WTC11 (cell line): ENCODE measurements at places on chromosomes 2 and 18.

DNA sequence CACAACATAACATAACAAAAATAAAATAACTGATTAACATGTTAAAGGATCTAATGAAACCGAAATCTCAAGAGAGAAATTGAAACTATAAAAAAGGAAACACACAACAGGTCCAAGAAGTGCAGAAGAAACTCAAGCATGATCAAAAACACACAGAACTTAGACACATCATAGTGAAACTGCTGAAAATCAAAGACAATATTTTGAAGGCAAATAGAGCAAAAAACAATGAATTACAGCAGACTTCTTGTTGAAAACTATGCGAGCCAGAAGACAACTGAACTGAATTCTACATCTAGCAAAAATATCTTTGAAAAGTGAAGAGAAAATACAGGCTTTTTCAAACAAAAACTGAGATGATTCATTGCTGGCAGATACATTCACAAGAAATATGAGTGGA, 61.3 kb downstream of the UGP2 start:
- DNase-seq, result no peak

DNA sequence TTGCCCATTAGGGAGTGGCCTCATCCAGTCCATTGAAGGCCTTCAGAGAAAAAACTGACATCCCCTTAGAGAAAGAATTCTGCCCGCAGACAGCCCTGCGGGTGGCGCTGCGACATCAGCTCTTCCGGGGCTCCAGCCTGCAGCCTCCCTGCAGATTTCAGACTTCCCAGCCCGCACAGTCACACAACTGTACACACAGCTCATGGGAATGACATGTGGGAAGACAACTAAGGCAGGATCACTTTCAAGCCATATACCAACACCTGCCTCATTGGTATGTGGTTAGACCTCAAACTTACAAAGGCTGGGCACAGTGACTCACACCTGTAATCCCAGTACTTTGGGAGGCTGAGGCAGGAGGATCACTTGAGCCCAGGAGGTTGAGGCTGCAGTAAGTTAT, 24.8 kb upstream of the TUBB6 start:
- DNase-seq, result peak; percentile 48

DNA sequence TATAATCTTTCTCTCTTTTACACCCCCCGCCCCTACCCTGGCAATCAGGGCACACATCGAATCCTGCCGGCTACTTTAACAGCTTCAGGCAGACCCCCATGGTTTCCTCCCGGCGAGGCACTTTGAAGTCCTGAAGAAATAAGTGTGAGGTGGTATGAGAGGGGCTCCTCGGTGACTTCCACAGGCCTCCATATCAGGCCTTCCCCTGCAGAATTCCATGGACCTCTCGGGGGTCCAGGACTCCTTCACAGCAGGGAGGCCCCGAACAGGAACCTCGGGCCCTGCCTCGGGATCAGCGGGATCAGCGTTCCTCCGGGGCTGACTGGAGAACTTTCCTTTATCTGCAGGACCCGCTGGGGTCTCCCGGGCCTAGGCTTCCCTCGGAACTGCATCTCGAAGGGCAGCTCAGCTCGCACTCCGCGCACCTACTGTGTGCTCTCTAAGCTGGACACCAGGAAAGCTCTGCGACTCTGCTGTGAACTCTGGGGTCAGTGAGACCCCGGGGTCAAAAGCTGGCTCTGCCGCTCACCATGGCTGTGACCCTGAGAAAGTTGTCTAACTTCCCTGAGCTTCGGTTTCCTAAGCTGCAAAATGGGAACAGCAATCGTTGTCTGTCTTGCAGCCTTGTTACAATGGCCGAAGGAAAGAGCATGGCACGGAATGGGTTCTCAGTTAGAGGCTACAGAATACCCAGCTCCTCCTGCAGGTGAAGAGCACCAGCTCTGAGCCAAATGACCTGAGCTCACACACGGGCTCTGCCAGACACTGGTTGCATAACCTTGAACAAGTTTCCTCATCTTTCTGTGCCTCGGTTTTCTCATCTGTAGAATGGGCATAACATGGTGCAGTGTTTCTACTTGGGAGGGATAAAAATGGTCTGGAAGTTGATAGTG, 97.4 kb upstream of the ID2 start:
- no peak for DNase-seq

DNA sequence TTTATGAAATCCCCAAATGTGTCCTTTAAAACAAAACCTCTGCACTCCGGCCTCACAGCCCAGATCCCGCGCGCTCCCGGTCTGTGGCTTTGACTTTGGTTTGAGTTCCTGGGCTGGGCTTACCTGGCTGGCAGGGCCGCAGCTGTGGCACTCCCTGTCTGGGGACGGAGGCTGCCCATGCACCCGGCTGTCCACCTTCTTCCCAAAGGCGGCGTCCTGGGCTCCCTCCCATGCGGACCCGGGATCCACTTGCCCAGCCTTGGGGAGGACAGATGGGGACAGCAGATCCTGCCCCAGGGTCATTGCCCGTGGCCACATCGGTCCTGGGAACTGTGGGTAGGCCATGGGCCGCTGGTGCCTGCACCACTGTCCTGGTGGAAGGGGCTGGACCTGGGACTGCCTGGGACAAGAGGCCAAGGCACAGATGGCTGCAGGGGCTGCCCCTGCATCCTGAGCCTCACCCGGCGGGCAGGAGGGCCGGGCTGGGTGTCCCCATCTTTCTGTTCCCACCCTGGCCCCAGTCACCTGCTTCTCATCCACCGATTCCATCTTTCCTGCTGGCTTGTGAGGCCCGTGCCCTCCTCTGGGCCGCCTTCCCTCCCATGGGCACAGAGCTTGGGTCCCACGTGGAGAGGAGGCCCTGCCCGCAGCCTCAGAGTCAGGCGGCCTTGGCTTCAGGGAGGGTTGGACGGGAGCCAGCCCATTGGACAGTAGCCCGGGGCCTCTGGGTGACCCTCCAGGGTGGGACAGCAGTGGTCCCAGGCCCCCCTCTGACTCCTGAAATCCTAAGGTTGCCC, 27.7 kb downstream of the NFATC1 start:
- DNase-seq, result no peak

DNA sequence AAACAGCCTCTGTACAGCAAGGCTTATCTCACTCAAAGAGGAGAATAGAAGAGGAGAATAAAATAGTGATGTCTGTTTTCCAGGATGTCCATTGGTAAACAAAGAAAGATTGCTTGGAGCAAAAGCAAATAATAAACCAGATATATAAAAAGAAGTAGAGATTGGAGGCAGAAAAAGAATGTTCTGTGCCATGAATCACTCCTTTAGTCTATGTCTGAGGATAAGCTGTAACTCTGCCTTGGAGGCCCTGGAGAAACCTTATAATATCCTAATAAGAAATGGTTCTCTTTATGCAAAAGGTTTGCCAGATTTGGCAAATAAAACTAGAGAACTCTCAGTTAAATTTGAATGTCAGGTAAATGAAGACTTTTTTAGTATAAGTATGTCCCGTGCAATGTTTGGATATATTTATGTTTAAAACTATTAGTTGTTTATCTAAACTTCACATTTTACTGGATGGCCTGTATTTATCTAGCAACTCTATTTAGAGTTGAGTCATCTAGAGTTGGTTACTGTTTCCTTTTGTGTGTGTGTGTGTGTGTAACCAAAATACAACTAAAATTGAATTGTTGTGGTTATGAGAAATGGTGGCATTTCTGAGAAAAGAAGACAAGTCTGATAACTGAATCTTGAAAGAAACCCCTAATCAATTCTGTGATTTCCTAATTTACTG, 510.3 kb upstream of the SETBP1 start:
- DNase-seq, result no peak

GRCh38 chr2:29182334-29182733, 67.1 kb downstream of the CLIP4 start:
- no peak for DNase-seq

DNA sequence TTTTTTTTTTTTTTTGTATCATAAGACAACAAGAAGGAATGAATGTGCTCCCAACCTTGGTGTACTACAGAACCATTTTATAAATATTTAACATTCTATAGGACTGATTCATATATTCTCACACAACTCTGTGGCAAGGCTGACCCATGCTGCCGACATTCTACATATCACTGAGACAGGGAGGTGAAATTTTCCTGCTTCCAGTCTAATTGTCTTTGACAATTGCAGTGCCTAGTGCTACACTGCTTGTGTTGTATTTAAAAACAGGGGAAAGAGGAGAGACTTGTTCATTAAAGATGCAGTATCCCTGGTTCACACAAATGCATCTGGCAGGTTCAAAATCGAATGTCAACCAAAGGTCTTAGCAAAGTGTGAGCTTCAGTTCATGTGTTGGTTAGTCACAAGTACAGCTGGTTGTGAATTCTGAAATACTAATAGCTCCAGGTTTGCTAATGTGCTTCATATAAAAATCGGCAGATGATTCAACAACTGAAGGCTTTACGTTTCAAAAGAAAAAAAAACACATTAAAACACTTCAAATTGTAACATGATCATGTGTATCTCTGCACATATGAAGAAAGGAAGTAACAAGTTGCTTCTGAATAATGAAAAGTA, 130.8 kb downstream of the FIGN start:
- DNase-seq, result no peak

GRCh38 chr2:221429741-221430491, 142.2 kb downstream of the EPHA4 start:
- DNase-seq, result no peak

DNA sequence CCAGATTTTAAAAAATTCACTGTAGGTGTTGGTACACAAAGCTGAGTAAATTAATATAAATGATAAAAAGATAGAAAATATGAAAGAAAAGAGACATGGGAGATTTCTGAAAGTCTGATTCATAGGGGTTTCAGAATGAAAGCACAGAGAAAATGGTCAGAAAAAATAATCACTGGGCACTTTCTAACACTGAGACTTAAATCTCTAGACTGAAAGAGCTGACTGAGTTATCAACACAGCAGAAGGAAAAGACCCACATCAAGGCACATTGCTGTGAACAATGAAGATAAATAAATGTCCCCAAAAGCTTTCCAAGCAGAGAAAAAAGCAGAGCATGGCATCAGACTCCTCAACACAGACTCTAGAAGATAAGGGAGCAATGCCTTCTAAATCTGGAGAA, 277.2 kb downstream of the BCL2 start:
- DNase-seq, result no peak

- DNase-seq, result peak; percentile 71
Observed at GRCh38 chr18:31042406-31043181, at the start of gene DSC3. Gene DSC3, minus strand, starts transcription at chr18:31042742. Its CDS starts 82 bp downstream, at chr18:31042660.

DNA sequence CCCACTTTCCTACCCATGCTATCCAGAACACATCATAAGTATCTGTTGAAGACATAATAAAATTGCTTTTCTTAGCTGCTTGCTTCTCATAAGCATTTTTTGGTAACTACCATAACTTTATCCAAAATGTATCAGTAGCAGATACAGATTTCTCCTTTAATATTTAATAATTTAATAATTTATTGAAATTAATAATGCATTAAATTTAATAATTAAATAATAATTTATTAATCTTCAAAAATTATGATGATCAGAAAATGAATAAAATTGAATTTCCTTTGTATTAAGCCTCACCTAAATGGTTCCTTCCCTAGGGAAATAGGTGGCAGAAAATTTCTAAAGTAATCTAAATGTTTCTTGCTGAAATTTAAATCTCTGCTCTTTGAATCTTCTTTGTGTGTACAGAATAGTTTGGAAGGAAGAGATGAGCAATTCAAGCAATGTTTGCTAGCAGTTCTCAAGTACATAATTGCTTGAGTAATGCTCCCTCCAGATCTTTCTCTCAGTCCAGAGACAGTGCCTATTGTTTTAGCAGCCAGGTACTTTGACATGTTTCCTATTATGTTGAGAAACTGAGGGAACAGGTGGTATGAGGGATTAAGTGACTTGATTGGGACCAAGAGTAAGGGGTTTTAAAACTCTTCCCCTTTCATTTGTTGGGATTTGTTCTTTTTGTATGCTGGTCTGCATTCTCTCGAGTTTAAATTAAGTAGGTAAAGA, 123.1 kb upstream of the CYP26B1 start:
- no peak for DNase-seq

- peak; percentile 86 for DNase-seq
Observed at GRCh38 chr2:49490710-49491109, 336.4 kb upstream of the FSHR start.

DNA sequence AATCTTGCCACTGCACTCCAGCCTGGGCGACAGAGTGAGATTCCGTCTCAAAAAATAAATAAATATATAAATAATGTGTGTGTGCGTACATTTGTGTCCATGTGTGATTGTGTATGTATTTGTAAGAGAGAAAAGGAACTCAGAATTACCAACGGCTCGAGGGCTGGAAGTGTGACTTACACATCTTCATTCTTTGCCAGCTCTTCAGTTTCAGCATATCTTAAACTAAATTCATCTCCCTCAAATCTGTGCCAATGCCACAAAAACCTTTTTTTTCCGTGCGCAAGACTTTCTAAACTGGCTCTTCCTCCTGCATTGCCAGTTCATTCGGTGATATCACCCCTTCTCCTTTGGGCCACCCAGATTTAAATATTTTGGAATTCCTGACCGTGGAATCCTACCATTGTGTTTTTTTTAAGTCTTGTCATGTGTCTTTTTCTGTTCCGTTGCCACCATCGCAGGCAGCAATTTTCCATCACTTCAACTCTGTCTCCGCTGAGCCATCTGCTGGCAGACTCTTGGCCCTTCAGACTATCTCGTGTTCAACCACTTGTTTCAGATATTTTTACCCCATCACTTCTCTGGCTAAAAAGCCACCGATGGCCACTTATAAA, 77.0 kb upstream of the ZNF532 start:
- DNase-seq, result no peak

DNA sequence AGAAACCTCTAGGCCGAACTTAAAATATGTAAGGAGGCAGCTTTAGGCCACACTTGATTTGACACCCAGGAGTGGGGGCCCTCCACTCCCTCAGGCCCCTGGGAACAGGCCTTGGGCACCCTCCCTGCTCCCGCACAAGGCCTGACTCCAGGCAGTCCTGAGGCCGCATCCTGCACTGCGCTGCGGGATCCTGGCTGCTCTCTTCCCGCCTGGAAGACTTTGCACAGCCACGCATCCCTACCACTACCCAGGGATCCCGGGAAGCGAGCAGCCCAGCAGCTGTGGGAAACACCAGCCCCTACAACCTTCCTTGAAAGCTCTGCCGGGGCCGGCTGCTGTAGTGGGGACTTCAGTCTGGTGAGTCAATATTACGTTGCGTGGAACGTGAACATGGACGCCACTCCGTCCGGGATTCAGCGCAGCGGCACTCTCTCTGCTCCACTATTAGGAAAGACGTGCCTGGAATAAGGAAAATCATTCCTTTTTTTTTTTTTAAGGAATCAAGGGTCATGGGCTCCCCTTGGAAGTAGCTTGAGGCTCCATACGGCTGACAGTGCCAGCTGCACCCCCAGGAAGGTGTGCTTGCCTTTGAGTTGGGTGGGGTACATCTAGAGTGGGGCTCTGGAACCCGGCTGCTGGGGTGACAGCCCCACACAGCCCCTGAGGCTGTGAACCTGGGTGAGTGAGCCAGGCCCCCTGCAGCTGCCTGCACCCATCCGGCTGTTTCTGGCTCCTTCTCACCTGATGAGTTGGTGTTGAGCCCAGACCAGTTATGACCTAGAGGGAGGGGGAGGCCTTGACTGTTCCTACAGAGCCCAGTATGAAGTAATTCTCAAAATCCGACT, 119.2 kb upstream of the TMEM18 start:
- DNase-seq, result no peak

- no peak for DNase-seq
Observed at GRCh38 chr18:41982942-41983660, 28.1 kb downstream of the PIK3C3 start.

- DNase-seq, result no peak
Observed at GRCh38 chr18:8601277-8602032, 7.8 kb upstream of the RAB12 start.

- no peak for DNase-seq
Observed at GRCh38 chr2:75666911-75667310, 20.3 kb downstream of the MRPL19 start.

GRCh38 chr2:20351555-20352229, 1.0 kb upstream of the PUM2 start:
- no peak for DNase-seq

GRCh38 chr2:215602997-215603396, 167.1 kb upstream of the FN1 start:
- DNase-seq, result no peak
